ENCODE measurements at places on chromosomes 11 and 22.
A peak's percentile ranks its signal among the peaks of the same experiment; 100 is the strongest.

DNA sequence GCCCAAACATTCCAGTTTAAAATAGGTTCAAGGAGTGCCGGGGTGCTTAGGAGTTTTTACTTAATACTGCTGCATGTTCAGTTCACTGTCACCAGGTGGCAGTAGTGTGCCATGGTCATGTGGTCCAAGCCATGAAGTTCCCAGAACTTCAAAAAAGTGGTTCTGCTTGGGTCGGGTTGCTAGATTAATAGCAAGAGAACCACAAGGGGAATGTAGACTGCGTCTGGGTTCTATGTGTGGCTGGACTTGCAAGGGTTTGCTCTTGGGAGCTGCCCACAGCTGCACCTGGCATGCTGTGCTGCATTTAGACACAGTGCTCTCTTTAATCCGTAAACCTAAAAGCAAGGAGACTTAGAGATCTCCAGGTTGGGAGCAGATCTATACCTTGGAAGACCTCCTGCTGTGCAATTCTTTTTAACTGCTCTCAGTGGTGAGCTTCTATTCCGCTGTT, 6.5 kb upstream of the SPON1 start:
- DNase-seq: peak; percentile 65

- no peak for DNase-seq
Measured at GRCh38 chr22:49996518-49997250, 15.9 kb downstream of the IL17REL start.

DNA sequence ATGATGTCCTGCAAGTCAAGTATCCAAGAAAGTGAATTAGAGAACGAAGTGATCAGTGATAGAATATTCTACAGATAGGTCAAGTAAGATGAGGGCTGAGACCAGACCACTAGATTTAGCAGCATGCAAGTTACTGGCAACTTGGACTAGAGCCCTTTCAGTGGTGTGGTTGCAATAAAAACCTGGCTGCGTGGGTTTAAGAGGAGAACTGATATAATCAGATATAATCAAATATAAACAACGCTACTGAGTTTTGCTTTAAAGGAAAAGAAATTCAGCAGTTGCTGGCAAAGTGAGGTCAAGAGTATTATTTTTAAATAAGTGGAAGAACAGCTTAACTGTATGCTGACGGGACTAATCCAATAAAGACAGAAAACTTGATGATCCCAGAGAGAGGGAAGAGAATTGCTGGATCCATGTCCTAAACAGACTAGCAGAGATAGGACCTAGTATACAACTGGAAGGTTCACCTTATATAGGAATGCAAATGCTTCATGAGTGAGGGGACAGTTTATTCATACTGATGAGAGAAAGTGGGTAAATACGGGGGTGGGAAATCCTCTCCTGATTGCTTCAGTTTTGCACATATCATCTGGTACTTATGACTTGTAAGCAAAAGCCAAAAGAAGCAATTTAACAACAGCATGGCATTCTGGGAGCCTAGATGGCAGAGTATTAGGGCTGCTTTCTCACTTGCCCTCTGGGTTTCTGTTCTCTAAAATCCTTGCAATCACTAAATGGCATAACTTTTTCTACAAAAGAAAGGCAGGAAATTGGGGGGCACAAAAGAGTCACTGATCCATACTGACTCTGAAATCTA, 146.2 kb downstream of the RBFOX2 start:
- DNase-seq: no peak

DNA sequence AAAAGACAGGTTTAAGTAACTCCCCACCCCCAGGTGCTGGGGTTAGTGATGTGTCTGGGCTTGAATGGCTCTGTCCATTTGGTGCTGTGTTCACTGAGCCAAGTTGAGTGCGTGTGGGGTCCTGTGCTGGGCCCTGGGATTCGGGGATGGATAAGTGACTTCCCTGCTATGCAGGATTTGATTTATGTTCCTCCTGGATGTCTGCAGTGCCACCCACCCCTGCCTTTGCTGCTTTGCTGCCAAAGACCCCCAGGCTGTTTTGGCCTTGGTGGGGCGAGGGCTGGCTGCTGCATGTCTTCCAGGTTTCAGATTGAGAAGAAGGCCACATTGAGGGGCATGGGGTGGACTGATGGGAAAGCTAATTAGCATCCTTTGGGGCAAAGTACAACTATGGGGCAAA, 77.9 kb upstream of the PARVG start:
- no peak for DNase-seq

DNA sequence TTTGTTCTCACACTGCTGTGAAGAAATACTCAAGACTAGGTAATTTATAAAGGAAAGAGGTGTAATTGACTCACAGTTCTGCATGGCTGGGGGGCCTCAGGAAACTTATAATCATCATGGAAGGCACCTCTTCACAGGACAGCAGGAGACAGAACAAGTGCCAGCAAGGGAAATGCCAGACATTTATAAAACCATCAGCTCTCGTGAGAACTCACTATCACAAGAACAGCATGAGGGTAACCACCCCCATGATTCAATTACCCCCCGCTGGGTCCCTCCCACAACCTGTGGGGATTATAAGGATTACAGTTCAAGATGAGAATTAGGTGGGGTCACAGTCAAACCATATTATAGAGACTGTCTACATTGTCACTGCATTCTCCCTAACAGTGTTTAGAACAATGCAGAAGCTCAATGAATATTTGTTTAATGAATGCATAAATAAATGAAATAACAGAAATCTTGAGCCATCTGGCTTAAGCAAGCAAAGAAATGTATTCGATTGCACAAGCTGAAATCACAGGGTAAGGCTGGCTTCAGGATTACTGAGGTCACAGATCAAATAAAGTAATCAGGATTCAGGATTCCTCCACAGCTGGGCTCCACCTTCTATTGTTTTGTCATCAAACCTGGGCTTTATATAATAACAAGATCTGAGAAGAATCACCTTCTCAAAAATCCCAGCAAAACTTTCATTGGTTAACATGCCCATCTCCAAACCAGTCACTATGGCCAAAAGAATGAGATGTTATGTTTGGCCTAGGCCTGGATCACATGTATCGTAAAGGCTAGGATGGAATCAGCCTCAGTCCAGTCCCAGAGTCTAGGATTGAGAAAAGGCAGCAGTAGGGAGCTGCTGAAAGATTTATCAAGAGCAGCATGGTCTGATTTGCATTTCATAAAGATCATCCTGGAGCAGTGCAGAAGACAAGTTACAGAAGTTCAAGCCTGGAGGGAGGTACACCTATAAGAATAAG, 137.8 kb upstream of the UBASH3B start:
- DNase-seq: no peak

DNA sequence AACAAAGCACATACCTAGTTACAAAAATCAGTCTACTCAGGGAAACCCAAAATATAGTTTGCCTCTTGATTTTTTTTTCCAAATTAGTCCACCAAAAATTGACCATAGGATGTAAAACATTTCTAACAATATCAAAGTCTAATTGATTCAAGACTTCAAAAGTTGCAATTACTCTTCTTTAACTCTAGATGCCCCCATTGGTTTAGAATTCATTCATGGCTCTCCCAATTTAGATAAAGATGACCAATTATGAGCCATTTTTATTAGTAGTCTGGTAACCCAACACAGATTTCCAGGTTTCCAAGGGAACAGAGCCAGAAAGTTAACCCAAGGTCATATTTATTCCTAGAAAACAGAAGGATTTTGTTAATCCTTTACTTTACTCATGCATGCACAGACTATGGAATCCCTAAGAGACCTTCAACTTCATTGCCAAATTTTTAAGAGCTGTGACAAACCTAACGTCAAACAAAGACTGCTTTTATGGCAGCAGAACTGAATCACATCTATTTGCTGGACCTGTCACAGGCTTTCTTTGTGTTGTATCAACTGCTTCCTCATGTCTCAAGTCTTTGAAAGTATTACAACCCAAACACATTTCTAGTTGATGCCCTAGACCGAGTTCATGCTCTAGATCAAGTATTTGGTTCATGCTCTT, 55.3 kb downstream of the C22orf42 start:
- no peak for DNase-seq

Measured in ELF-1 (cell line).